NCI-H1436 (cell line): ENCODE measurements at places on chromosomes 2 and 18.

GRCh38 chr18:58692422-58693185 lies 21.3 kb downstream of the MALT1 start:
- DNase-seq: no peak

DNA sequence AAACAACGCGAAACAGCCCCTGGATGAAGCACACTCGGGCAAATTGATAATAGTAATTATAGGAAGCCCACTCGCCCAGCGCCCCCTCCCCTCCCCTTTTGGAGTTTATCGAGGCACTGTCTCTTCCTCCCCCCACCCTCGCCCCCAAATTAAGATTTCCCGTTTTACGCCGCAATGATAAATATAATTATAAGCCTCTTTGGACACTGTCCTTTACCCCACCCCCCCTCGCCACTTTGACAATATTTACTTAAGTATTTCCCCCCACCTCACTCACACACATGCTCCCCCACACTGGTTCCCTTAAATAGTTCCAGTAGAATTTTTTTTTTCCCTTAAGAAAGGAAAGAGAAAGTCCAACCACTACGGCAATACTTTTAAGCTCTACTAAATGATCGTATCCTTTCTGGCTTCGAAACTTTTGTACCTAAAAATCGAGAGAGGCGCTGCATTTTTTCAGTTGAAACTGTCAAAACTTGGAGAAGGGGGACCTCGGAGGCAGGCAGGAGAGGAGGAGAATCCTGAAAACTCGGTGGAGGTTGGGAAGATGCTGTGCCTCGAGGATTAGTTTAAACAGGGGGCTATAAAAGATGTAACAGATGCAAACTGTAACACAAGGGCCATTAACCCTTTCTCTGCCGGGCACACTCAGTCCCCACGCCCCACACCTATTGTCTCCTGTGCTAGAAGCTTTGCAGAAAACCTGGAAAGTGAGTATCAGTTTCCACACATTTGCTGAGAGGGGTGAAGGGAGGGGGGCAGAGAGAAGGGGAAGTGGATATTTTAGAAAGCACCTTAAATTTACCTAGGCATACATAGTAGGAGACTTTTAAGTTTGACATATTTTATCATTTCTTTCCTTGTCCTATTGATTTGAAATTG lies 1.8 kb downstream of the ZEB2 start:
- no peak for DNase-seq

DNA sequence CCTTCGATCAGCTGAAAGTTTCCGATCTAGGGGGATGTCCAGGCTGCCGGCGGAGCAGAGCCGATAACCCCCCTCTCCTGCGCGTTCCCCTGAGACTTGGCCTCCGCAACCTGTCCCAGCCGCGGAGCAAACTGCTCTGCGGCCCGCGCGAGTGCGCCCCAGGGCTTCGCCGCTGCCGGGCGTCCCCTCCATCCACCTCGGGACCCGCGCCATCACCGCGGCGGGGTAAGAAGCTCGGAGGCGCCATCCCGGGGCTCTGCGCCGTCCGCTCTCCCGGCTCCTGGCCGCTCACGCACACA lies 990 bp upstream of the GDF7 start:
- DNase-seq: no peak

DNA sequence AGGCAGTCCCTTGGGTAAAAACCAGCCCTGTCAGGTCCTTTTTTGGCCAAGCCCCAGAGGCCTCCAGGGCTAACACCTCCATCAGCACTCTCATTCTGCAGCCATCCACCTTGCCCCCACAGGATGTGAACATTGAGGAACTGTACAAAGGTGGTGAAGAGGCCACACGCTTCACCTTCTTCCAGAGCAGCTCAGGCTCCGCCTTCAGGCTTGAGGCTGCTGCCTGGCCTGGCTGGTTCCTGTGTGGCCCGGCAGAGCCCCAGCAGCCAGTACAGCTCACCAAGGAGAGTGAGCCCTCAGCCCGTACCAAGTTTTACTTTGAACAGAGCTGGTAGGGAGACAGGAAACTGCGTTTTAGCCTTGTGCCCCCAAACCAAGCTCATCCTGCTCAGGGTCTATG lies 7.3 kb downstream of the IL1F10 start:
- no peak for DNase-seq

- no peak for DNase-seq
Measured at GRCh38 chr2:36355151-36355889, at the start of gene CRIM1. Gene CRIM1, plus strand, starts transcription at chr2:36355778. Its CDS starts 515 bp downstream, at chr2:36356293.

DNA sequence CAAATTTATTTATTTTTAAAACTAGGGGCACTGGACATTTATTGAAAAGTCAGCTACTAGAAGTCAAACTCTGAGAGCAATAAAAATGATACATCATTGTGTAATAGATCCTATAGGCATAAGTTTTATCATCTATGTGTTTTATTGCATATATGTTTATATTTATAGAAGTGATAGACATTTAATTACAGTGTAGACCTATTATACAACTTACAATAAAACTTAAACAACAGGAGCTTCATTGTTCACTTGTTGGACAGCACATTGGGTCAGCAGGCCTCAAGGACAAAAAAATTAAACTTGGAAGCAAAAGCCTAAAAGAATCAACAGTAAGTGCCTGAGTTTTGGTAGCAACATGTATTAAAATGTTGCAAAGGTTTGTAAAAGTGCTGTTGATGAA lies 15.0 kb upstream of the ACTR2 start:
- no peak for DNase-seq

GRCh38 chr2:112623913-112624777 lies 21.6 kb upstream of the SLC20A1 start:
- DNase-seq: no peak

DNA sequence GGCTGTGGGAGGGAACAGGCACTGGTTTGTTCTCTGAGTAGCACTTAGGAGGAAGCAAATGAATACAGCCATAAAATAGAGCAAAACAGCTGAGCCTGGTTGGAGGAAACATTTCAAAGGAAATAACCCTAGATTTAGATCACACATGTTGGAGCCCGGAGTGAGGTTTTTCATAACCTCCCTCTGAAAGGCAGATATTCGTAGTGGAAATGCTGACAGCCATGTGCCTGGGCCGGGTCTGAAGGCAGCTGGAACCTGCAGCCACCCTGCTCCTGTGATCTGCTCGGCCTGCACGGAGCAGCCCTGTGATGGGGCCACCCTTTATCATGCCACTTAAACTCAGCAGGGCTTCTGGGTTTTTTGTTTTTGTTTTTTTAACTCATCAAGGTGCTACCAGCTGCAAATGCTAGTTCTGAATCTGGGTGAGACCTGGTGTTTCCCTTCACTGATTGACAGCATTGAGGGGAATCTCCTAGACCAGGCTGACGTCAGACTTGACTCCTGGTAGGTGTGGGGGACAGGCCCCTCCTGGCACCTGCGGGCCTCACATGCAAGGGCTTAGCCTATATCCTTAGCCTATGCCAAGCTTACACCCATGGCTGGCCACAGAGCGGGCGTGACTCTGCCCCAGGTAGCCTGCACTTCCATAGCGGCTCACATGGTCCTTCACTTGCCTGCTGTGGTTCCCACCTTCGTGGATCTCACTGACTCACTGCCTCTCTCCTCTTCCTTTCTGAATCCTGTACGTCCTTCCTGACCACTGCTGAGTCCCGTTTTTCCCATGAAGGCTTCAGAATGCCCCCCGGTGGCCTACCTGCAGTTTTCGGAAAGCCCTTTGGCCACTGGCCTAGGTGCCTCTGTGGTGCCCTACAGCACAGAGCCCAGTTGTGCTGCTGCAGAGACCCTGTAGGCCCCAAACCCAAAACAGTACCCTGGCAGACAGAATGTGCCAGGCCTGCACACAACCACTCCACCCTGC lies 217.3 kb downstream of the SEPTIN10 start:
- no peak for DNase-seq

GRCh38 chr18:9706081-9706935 lies 1.8 kb upstream of the RAB31 start:
- DNase-seq: no peak

DNA sequence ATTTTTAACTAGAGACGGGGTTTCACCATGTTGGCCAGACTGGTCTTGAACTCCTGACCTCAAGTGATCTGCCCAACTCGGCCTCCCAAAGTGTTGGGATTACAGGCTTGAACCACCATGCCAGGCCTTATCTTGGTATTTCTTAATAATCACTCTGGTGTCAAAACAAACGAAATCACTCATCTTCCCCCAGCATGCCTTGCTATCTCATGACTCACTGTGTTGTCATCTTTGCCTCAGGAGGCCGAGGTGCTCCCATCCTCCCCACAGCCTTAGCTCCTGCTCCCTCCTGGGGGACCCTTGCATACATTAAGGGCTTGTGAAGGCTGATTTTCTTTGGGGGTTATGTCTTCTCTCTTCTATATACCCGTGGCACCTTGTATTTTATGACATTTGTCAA lies 250.1 kb upstream of the DPP10 start:
- DNase-seq: no peak

DNA sequence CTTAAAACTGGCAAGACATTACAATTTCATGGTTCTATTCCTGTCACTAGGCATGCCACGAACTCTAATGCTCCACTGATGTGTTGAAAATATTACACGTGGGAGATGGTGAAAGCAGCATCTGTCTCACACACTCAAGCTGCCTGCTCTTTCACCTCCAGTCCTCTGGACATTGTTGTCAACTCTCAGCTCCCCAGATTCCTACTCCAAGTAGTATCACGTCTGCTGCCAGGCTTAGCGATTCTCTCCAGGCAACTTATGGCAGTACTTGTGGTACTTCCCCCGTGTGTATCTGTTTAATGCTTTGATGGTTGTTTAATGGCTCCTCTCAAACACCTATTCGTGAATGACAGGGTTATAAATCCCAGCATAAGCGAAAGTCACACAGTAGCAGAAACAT lies 103.8 kb downstream of the TMEFF2 start:
- no peak for DNase-seq

- DNase-seq: no peak
Measured at GRCh38 chr2:232667989-232668583, 29.0 kb upstream of the GIGYF2 start.

- no peak for DNase-seq
Measured at GRCh38 chr2:12498704-12499103, 218.0 kb upstream of the TRIB2 start.

GRCh38 chr2:204673877-204674276 lies 128.6 kb downstream of the PARD3B start:
- DNase-seq: no peak

GRCh38 chr18:77393519-77393918 lies 143.9 kb downstream of the GALR1 start:
- no peak for DNase-seq

GRCh38 chr18:13178197-13178596 lies 40.4 kb upstream of the LDLRAD4 start:
- no peak for DNase-seq

DNA sequence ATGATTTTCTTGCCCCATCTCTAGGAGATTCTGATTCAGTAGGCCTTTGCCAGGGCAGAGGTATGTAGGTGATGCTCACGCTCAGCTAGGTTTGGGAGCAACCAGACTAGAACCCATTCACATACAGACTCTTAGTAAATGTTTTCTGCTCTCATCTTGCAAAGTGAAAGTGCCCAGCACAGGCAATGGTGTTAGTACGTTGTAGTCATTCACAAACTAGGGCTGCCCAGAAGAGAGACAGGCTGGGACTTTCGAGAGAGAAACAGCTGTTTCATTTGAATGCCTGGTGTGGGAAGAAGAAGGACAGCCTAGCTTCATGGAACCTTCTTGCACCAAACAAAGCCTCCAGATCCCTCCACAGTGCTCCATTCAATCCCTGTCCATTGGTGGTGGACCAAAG lies 19.4 kb downstream of the DDX18 start:
- DNase-seq: no peak

DNA sequence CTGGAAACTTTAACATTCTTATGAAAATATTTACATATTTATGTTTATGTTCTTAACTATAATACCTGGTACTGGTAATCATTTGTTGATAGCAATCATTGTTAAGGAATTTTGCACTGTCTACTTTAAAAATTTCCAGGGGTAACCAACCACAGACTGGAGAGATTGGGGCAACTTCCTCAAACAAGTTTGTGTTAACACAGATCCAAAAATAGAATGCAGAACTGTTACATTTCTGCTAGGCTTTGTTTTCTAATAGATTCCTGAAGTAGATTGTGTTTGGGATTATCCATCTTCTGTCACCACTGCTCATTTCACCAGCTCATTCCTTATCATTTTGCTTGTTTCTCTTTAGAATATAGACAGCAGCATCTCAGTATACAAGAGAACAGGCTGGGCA lies 23.7 kb downstream of the RNF125 start:
- no peak for DNase-seq

GRCh38 chr2:7601990-7602389 lies 684.8 kb downstream of the RNF144A start:
- no peak for DNase-seq

- DNase-seq: no peak
Measured at GRCh38 chr2:176096243-176096985, 3.2 kb upstream of the HOXD12 start.

GRCh38 chr2:133063775-133064174 lies 393.8 kb upstream of the LYPD1 start:
- DNase-seq: no peak

GRCh38 chr2:53865264-53865663 lies 5.5 kb upstream of the GPR75 start:
- DNase-seq: no peak

GRCh38 chr2:164766216-164766953 lies 75.2 kb downstream of the COBLL1 start:
- DNase-seq: no peak

DNA sequence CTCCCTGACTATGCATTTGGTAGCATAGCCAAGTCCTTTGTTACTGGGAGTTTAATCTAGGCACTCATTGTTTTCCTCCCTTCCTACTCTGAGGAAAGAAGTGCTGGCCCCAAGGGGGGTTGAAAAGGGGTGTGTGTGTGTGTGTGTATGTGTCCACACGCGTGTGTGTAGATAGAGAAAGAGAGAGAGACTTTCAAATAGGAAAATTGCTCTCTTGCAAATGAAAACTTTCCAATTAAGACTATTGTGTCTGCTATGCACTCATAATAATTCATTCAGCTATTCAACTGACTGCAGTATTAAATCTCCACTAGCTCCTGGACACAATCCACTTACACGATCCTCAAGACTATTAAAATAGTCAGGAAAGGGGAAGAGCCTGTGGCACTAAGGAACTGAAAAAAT lies 92.9 kb upstream of the CSRNP3 start:
- DNase-seq: peak; percentile 26

- no peak for DNase-seq
Measured at GRCh38 chr2:229611360-229611759, 103.0 kb downstream of the DNER start.

- DNase-seq: no peak
Measured at GRCh38 chr18:58579561-58580047, 49.3 kb downstream of the ALPK2 start.

- DNase-seq: no peak
Measured at GRCh38 chr18:30929065-30929464, 113.5 kb downstream of the DSC3 start.

GRCh38 chr2:183937220-183937619 lies 661.1 kb upstream of the ZNF804A start:
- no peak for DNase-seq

DNA sequence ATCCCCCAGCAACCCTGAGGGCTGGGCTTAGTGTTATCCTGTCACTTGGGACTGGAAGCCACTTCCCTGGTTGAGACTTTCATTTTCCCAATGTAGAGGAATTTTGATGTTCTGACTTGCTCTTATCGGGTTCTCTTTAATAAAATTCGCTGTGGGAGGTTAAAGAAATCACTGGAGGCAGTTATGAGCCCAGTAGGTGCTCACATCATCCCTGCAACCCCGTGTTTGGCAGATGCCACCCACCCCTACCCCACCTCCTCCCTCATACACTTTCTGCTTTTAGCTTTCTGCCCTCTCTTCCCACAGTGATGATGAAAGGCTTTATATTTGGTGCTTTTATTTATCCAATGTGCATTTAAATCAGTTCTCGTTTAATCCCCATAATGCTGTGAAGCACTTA lies 106.6 kb downstream of the MAPK4 start:
- no peak for DNase-seq

GRCh38 chr2:164151522-164151921 lies 415.7 kb upstream of the FIGN start:
- DNase-seq: no peak

- no peak for DNase-seq
Measured at GRCh38 chr18:59140302-59140885, 710 bp downstream of the SEC11C start.
